NAMALWA (cell line): ENCODE measurements at places on chromosomes 4 and X.

DNA sequence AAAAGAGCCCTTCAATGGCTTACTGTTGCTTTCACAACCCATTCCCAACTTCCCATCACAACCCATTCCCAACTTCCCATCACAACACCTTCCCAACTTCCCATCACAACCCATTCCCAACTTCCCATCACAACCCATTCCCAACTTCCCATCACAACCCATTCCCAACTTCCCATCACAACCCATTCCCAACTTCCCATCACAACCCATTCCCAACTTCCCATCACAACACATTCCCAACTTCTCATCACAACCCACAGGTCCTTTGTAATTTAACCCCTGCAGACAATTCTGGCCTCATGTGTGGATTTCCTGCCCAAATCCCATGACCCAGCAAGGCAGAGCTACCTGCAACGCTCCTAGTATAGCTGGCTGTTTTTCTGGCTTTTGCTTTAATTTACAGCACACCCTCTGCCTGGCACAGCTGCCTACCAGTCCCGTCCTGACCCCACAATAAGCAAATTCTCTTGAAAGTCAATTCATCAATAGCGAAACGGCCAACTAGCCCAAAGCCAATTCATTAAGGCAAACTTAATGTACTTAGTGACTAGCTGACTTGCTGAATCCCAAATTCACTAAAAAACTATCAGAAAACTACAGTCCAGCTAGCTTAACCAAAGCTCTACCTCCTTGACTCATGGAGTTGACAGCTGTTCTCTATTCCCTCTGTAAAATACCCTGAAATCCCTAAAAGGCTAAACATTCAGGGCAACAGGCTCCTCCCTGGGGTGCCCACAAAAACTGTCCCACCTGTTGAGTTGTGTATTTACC lies 75.6 kb downstream of the AFAP1 start:
- DNase-seq: peak; percentile 81

GRCh38 chrX:44155126-44155525 lies 181.9 kb upstream of the NDP start:
- DNase-seq: no peak

GRCh38 chr4:38409852-38410251 lies 254.1 kb upstream of the KLF3 start:
- no peak for DNase-seq

DNA sequence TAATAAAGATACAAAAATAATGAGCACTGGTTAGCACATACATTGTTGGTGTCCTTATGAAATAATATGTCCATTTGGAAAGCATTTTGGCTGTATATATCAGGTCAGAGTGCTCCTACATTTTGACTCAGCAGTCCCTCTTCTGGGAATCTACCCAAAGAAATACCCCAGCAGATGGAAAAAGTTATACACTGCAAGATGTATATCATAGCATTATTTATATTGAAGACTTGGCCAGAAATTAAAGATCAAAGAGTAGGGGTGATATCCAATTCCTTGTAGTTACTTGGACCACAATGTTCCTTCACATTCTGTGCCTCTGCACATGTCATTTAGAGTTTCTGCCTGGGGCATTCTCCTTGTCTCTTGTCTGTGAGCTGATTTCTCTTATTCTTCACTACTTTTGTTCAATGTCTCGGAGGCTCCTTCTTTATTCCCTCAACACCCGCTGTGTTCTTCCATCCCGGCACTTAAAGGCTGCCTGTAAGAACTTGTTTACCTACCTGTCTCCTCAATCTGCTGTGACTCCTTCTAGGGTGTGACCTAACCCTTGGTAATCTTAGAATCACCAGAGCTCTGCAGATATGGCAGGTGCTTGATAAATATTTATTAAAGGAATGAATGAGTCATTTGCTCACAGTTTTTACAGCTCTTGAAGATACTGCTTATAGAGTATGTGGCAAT lies 3.1 kb upstream of the TSPAN5 start:
- DNase-seq: no peak

GRCh38 chrX:10514891-10515290 lies 105.5 kb downstream of the MID1 start:
- DNase-seq: no peak

GRCh38 chr4:41167191-41167590 lies 47.2 kb downstream of the APBB2 start:
- DNase-seq: no peak

DNA sequence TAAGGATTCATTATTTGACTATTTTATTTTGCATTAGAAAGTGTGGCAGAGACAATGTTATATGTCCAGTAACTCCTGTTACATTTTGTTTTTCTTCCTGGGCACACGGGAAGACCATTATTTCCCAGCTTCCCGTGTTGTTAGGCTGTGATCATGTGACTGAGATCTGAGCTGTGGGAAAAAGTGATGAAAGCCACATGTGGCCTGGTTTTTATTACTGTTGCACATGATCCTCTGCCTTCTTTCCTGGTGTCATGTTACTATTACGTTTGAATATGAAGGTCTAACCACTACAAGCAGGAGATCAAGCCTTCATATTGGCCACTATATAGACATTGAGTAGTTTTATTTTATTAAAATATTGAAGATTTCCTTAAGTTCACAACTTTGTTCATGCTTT lies 28.2 kb upstream of the MID1 start:
- DNase-seq: no peak

DNA sequence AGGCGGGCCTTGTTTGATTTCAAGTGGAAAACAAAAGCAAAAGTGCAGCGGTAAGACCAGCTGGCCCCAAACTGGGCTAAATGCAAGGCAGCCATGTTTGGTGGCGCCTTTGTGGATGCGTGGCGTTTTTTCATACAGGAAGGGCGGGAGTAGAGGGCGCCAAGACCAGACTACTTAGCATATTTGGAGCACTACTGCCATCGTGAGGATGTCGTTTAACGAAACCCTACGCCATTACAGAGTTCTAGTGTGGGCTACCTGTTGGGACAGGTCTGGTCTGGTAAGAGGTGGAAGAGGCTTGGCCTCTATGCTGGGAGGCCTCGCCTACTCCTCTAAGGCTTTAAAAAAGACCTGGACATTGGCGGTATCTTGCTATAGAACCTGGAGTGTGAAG lies 230.7 kb upstream of the STK26 start:
- DNase-seq: no peak

DNA sequence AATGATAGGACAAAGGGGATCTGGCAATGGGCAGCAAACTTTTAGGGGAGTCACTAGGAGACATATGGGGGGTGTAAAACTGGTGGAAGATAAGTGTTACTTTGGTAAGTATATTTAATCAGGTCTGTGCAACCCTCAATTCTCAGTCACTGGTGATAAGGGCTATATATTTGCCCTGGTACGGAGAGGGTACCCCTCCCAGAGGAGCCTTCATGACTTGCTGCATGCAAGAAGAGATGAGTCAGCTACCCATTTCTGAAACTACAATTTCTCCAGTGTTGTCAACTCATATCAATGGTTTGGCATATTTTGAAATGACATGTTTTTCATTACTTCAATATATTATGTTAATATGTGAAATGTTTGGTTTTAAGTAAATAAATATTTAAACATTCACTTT lies 14.3 kb downstream of the SMARCAD1 start:
- no peak for DNase-seq

DNA sequence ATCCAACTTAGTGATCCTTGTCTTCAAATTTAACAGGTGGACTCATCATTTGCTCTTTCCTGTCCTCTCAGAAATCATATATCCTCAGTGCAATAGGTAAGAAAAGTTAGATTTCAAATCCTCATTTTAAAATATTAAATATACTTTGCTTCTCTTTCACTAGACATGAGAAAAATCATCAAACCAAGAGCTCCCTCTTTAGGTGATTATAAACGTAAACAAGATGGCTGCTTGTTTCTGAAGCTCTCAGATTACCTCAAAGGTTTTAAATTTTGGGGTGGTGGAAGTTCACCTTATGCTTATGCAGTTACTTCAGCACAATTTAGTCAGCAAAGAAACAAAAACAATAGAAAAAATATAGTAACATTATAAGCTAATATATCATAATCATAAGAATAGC lies 27.3 kb downstream of the CSN3 start:
- peak; percentile 45 for DNase-seq

- no peak for DNase-seq
These were observed 242.9 kb downstream of the ARHGAP24 start for GRCh38 chr4:85717847-85718246.

DNA sequence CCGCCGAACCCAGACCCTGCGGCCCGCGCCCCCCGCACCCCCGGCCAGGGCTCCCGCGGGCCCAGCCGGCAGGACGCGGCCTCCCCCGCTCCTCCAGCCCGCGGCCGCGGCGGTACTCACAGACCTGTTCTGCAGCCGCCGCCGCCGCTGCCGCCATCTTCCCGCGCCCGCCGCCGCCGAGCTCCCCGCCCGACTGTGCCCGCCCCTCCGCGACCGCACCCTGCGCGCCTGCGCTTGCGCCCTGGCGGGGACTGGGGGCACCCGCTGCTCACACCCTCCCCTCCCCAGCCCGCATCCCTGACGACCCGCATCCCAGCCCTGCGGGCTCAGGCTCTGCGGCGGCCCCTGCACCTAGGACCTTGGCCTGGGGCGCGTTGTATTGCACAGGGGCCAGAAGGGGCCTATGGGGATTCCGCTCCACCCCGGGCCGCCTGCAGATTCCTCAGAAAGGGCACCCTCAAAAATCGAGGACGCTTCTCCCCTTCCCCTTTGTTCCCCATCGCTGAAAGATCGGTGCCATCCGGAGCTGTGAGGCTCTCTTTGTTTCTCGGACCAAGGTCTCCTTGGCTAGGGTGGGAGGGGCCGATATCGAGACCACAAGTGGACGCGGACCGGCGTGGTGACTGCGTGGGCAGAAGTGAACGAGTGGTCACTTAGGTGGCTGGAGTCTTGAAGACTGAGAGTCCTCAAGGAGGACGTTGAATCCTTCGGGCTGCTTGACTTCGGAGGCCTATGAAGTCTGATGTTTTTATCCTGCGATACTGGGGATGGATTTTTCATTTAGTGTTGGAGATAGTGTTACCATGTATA lies at the start of gene SGCB:
Gene SGCB, minus strand, starts transcription at position 197 of the 810 bp plus-strand sequence. Its CDS starts 40 bp downstream, at position 157.
- DNase-seq: peak; percentile 60
